ENCODE measurements at places on chromosomes 5 and 9.

DNA sequence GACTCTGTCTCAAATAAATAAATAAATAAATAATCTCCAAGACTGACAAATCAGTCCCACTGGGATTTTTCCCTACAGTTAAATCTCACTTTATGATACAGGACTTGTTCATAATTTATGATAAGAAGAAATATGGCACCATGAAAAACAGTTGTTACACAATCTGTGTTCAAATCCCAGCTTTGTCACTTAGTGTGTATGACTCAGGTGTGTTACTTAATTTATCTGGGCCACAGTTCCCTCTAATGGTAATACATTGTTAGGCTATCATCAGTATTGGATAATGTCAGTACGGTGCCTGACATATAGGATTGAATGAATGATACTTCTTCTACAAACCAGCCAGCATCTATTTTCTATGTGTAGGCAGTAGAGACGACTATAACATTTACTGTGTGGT is 23.1 kb downstream of the SLC36A3 start:
- DNase-seq, result no peak

DNA sequence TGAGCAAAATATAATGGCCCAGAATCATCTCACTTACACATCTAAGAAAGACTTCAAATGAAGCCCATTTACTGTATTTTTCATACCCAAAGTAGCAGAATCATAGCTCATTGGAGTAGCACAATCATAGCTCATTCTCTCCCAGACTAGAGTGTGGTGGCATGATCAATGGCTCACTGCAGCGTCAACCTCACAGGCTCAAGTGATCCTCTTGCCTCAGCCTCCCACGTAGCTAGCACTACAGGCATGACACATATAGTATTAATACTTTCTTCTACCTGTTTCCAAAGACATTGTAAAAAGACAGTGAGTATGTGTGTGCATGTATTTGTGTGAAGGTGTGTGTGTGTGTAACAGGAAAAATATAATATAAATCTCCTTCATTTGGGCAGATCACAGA is 1247.9 kb upstream of the ACO1 start:
- DNase-seq, result no peak

DNA sequence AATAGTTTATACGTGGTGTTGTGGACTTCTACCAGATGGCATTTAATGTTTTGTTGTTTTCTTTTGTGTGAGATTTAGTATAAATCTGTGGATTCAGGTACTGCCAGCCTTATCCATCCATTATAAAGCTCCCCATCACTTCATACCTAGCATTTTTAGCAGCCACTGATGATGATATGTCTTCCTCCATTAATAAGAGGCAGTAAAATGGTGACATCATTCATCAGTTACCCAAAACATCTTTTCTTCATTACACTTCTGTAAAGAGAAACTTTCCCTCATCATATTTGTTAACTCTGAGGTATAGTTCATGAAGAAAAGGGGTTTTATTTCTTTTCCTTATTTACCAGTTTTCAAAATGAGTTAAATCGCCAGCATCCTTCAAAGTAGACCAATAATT is 19.4 kb downstream of the CHD1 start:
- DNase-seq, result no peak

GRCh38 chr9:92402826-92403745 is 1.3 kb downstream of the OGN start:
- DNase-seq, result no peak

DNA sequence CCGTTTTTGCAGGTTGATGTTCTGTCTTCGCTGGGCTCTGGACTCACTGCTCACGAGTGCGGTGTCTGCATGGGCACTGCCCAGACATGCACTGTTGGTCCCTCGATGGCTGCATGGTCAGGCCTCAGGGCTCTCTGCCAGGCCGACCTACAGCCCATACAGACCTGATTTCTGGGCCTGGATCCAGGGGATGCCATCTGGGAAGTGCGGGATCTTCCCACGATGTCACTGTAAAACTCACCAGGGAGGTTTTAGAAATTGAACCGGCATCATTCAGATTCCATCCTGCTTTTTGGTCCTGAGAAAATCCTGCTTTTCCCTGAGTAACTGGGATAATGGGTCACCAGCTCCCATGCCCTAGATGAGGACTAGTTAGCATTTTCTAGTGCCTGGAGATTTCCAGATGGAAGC is 9.1 kb downstream of the S1PR3 start:
- DNase-seq, result no peak

- DNase-seq, result no peak
These were observed 37.0 kb downstream of the NACC2 start for GRCh38 chr9:136058084-136058483.

DNA sequence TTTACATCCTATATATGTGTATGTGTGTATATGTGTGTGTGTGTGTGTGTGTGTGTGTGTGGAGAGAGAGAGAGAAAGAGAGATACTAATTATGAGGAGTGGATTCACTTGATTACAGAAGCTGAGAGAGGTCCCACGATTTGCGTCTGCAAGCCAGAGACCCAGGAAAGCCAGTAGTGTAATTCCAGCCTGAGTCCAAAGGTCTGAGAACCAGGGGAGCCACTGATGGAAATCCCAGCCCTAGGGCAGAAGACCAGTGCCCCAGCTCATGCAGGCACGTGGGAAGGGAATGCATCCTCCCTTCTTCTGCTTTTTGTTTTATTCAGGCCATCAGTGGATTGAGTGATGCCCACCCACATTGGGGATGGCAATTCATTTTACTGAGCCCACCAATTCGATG is 74.8 kb downstream of the PCSK5 start:
- DNase-seq, result no peak

GRCh38 chr5:7884491-7885267 is 15.7 kb downstream of the MTRR start:
- no peak for DNase-seq

- no peak for DNase-seq
These were observed 619.2 kb upstream of the CLINT1 start for GRCh38 chr5:158478139-158478538.

DNA sequence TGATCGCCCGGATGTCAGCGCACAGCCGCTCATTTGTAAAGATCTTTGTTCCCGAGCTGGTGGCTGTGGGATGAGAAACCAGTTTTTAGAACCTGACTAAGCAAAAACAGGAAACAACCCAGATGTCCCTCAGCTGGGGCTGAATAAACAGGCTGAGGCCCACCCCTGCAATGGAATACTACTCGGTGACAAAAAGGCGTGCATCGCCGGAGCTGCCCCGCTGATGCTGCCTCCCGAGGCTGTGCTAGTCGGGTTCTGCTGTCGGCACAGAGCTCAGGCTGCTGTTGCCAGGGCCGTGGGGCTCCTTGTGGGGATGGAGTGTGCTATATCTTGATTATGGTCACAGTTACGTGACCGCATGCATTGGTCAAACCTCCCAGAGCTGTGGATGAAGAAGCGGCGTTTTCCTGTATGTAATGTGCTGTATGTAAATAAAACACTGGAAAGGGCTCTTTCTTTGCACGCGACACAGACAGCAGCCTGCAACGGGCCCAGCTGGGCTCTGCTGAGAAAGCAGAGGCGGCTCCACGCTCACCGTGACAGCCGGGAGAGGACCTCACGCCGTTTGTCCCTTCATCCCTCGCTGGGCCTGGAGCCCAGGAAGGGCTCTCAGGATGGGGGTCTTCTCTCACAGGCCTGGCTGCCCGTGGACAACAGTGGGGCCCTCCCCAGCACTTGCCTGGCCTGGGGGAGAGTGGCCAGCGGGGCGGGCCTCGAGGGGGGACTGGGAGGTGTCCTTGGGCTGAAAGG is 51.5 kb upstream of the RNU6ATAC start:
- DNase-seq, result no peak

DNA sequence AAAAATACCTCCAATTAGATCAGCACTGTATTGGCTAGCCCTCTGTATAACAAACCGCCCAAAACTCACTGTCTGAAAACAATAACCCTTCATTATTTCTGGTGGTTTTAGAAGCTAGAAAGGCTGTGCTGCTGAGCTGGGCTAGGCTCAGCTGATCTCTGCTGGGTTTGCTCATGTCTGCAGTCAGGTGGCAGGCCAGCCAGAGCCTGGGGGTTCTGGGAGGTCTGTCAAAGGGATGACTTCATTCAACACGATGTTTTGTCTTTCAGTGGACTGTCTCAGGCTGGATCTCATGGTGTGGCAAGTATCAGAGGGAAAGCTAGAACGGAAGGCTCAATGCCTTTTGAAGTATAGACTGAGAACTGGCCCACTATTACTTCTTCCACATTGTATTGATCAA is 335.1 kb upstream of the DMAC1 start:
- no peak for DNase-seq

DNA sequence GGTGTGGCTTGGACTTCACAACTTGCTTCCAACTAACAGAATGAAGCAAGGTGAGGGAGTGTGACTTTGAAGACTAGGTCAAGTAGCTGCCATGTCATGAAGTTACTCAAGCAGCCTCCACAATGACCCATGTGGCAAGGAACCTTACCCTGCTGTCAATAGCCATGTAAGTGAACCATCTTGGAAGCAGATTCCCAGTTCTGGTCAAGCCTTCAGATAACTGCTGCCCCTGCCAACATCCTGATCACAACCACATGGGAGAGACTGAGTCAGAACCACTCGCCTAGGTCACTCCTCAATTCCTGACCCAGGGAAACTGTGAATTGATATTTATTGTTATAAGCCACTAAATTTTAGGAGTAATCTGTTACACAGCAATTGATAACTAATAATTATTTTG is 10.9 kb downstream of the ZCCHC10 start:
- no peak for DNase-seq

DNA sequence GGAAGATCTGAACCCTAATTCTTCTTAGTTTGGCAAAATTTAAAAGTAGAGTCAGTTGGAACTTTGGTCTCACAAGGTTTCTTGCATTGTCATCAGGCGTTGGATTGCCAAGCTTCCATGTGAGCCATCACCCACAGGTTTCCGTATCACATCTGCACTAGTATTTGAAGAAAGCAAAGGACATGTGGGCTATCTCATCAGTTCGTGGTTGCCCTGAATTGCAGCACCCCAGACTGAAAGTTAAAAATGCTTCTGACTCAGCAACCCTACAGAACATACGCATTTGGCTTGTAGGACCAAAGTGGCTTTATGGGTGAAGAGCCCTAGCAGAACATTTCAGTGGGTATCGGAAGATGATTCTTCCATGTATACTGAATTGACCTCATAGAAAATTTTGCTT is 358.0 kb downstream of the ENC1 start:
- no peak for DNase-seq

DNA sequence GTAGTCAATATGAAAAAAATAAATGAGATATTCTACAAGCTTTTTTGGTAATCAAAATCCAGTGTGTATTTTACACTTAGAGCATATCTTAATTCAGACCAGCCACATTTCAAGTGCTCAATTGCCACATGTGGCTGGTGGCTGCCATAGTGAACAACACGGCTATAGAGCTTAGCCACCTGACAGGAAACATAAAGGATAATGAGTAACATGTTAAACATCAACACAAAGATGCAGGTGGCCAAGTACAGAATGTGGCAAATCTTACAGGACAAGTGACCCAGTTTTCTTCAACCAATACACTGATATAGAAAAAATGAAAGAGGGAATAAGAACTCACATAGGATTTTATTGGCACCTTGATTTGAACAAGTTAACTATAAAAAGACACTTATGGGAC is 61.4 kb downstream of the KIF24 start:
- no peak for DNase-seq

- no peak for DNase-seq
These were observed 143.7 kb downstream of the ACER2 start for GRCh38 chr9:19552282-19553105.

DNA sequence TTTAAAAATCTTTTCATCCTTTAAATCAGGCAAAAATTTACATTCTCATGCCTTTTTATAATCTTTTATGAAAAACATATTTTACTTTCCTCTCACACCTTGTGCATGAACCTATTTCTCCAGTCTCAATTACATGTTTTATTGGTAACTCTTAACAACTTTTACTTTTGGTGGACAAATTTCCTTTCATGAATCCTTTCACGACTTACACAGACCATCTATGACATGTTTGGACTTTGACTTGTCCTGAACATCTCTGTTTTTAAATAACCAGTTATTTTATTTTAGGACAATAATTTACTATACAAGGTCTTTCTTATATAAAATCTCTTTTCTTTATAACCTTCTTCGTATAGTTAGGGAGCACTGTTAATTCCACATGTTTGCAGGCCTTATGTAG is 26.5 kb upstream of the MTMR12 start:
- no peak for DNase-seq

- DNase-seq, result no peak
These were observed 17.8 kb downstream of the DMRT1 start for GRCh38 chr9:859251-859650.

DNA sequence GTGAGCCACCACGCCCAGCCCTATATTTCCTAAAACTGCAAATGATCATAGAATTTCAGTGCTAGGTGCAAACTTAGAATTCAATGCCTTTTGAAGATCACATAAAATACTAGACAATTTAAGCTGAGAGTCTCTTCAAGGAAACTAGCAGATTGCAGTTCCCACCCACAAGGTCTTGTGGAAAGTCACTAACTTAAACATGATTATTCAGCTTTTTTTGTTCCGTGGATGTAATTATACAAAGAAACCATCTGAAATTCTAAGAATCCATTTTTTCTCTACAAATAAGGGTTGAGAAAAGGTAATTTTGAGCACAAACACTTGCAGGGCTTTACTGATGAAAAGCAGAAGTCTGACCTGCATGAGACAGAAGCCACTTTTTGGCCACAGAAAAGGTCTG is 4.5 kb upstream of the LHFPL2 start:
- no peak for DNase-seq

- no peak for DNase-seq
These were observed 35.5 kb downstream of the DDX31 start for GRCh38 chr9:132634327-132634726.

DNA sequence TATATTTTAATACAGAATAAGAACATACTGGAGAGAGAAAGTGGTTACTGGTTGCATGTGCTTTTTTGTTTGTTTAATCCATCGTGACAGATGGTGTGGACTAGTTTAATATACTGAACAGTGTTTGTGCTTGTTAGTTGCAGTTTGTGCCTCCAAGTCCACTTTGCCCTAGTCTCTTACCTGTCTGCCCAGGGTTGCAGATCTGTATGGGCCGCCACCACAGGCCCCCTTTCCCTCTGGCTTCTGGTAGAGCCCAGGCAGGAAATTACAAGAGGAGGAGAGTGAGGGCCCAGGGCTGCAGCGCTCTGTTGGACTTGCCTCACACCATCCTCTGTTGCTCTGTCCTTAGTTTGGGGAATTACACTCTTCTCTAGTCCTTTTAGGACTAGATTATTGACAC is 166.4 kb downstream of the KDM4C start:
- no peak for DNase-seq

GRCh38 chr9:91032121-91032531 is 230.5 kb downstream of the SYK start:
- DNase-seq, result no peak

DNA sequence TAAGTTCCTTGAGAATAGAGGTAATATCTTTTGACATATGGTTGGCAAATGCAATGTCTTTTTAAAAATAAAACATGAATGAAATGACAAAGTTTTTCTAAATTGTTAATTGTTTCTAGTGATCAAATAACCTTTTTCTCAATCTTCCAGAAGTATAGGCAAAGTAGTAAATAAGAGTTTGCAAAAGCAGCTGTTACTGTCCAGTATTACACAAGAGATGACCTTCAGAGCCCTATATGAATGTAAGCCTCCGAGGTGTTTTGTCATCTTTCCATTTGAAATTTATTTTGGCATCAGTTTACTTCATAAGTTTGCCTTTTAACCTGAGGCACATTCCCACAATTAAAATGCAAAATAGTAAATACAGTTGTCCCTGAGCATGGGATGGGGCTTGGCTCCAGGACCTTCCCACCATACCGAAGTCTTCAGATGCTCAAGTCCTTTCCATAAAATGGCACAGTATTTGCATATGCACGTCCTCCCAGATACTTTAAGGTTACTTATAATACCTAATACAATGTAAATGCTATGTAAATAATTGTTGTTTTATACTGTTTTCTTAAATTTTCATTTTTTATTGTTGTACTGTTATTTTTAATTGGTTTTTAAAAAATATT is 65.6 kb downstream of the MEGF9 start:
- DNase-seq, result no peak
